ENCODE measurements at places on chromosomes 11 and 22.

GRCh38 chr11:85939099-85940015, 84.2 kb downstream of the CCDC83 start:
- DNase-seq = no peak

- DNase-seq = no peak
Measured at GRCh38 chr11:117606790-117607189, 190.2 kb downstream of the DSCAML1 start.

DNA sequence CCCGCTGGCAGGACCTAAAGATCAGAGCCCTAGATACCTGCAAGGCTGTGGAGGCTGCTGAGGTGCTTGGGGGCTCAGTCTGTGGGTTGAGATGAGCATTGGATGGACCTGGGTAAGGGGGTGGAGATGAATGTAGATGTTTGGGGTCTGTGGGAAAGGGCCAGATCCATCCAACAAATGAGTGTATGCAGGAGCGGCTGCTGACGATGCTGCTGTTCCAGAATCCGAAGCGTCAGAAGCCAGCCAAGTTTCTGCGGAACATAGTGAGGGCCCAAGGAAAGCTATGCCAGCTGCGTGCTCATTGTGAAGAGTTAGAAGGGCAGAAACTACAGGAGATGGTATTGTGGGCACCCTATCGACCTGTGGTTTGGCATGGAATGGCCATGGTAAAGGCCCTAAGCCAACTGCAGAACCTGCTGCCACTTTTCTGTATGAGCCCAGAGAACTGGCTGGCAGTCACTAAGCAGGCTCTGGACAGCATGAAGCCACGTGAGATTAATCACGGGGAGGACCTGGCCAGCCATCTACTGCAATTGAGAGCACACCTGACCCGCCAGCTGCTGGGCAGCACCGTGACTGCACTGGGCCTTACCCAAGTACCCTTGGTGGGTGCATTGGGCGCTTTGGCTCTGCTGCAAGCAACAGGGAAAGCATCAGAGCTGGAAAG, 36.6 kb downstream of the RRP8 start:
- no peak for DNase-seq

DNA sequence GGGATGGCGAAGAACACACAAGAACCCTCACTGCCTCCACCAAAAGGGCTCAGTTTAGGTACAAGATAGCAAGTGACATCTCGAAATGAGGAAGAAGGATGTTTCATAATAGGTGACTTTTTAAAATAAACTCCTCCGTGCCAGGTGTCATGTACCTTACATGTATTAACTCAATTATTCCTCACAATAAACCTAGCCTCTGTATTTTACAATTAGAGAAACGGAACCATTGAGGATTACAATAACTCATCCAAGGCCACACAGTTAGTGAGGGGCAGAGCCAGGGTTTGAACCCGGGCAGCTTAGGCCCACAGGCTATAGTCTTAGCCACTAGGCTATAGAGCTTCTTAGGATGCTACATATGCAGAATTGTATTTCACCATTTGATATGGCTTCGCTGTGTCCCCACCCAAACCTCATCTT, 965 bp upstream of the PAMR1 start:
- DNase-seq = no peak

DNA sequence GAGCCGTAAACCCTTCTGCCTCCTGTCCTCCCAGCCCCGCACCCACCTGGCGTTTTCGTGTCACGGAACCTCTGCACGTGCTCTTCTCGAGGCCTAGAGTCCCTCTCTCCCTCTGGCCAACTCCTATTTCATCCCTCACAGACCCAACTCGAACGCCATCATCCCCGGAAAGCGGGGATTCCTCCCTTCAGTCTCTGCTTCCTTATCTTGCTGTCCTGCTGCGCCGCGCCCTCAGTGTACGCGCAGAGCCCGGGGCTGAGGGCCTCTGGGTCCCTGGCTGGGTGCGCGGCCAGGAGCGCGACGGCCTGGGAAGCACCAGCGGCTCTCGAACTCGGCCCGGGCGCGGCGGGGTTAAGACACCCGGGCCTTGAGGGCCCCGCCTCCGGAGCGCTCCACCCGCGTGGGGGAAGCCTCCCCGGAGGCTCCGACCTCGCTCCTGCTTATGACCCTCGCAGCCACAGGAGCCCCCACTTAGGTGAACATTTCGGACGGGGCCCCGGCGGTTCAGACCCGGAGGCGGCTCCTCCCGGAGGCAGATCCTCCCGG, 398 bp upstream of the ATG16L2 start:
- no peak for DNase-seq

GRCh38 chr11:82996966-82997606, 74.6 kb downstream of the RAB30 start:
- no peak for DNase-seq

- no peak for DNase-seq
Measured at GRCh38 chr11:59182457-59183151, 10.7 kb downstream of the DTX4 start.

DNA sequence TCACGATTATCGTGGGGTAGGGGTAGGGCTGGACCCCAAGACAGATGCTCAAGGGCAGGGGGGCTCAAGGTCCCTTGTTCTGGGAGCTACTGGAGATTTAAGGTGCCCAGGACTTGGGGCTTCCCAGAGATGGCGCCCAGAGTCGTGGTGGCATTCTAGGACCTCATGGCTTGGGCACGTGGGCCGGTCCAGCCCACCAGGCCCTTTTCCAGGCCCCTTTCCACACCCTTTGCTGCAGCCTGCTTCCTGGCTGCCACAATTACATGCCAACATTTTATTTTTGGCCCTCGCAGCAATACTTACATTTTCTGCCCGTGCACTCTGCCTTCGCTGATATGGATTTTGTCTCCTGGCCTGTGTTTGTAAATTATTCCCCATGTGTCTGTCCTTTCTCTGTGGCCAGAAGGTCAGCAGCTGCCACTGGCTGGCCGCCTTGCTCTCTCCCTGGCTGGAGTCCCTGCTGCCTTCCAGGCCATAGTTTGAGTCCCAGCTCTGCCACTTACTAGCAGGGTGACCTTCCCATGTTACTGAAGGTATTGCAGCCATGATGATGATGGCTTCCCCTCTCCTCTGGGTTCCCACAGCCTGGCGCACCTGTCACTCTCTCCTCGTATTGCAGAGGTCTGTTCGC, 11.2 kb downstream of the MB start:
- no peak for DNase-seq

- DNase-seq = no peak
Measured at GRCh38 chr11:30567120-30567519, 19.0 kb downstream of the MPPED2 start.

GRCh38 chr11:130771708-130772107, 144.6 kb downstream of the SNX19 start:
- DNase-seq = no peak

DNA sequence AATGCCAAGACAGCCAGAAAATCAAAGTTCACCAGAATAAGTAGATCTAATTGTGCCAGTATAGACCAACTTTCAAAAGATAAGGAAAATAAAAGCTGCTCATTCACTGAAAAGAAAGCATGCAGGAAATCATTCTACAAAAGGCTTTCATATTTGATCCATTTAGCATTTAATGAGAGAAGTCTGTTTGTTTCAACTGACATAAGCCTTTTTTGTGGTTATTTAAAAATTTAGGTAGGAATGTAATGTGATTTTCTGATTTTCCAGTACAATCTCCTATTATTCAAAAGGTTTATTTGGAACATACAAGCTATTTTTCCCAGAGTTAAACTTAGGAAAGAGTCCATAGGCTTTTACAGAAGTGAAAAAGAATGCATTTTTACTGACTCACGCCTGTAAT, 92.7 kb downstream of the SBF2 start:
- DNase-seq = no peak

DNA sequence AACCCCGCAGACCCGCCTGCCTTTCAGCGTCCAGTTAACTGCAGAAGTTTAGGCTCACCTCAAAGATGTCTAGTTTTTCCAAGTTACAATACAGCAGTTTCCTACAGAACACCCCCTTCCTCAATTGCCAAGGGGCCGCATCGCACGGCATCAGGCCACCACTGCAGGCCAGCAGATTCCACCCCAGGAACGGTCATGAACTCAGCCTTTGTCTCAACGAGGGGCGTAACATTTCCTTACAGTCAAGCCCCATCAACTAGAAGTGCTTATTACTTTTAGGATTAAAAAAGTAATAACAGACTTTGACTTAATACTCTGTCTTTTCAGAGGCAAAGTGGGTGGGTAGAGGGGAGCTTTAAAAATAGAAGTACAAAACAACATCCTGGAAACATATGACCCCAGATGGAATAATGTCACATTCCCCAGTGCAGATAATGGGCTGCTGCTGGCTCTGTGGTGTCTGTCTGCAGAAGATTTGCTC, 36.3 kb downstream of the PPP2R1B start:
- DNase-seq = no peak

DNA sequence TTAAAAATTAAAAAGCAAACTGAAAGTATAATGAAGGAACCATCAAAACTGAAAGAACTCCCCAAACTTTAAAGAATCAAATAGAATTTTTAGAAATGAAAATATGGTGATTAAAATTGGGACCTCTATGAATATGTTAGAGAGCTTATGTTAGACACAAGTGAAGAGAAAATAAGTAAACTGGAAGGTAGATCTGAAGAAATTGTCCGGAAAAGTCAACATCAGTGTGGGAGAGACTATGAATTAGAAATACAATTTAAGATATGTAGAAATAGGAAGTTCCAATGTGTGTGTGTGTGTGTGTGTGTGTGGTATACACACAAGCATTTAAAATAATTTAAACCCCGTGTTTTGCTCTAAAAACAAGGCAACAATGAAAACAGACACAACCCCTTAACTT, 4.9 kb upstream of the OR8B4 start:
- DNase-seq = no peak

DNA sequence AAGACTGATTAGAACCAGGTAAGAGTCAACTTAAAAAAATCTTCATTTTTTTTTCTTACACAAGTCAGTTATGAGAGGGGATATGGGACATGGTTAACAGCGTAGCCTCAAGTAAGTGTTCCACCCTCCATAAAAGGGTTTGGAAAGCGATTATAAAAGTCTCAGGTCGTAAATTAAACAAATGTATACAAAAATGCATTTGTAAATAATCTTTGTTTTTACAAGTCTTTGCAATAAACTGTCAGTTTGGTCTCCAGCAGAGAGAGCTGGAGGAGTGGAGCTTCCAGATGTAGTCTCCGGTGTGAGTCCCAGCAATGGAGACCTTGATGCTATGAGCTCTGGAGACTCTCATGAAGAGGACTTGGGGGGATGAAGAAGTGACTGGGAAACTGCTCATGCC, 99.8 kb upstream of the TP53AIP1 start:
- DNase-seq = no peak

DNA sequence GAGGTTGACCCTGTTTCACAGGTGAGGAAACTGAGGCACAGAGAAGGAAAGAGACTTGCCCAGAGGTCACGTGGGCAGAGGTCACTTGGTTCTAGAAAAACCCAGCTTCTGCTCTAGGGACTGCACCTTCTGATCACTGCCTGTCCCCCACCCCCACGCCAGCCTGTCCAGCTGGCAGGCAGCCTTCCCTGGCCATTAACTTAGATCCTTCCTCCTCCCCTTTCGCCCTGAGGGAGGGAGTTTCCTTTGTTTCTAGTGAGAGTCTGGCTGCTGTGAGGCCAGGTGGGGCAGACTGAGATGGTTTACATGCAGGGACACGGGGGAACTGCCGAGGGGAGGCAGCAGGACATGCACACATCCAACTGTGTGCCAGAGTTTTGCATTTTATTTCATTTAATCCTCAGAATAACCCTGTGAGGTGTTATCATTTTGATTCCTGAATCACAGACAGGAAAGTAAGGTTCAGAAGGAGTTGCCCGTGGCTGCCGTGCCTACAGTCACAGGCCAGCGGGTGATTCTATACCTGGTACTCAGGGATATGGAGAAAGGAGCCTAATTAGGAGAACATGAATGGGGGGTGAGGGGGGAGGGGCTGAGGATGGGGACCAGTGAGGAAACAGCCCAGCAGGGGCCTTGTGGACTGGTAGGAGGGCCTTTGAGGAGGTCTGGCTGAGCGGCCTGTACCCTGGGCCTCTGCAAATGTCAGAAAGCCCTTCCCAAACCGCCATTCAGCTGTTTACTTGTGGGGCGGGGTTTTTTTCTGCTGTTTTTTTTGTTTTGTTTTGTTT, 3.4 kb downstream of the FAM83F start:
- DNase-seq = no peak

DNA sequence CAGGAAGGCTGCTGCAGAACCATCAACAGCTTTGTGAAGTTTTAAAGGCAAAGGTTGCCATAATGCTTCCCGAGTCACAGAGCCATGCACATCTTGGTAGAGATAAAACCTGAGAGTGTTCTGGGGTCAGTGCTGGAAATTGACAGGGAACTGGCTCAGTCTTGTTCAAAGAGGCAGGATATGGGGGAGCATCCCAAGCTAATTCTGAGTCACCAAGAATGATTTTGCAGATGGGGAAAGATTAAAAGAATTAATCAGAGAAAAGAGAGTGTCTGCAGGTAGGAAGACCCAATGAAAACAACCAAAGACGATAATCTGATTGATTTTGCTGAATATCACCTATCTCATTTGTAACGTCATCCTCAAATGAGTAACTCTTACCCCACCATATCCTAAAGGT, 99.9 kb upstream of the CD44 start:
- DNase-seq = no peak

DNA sequence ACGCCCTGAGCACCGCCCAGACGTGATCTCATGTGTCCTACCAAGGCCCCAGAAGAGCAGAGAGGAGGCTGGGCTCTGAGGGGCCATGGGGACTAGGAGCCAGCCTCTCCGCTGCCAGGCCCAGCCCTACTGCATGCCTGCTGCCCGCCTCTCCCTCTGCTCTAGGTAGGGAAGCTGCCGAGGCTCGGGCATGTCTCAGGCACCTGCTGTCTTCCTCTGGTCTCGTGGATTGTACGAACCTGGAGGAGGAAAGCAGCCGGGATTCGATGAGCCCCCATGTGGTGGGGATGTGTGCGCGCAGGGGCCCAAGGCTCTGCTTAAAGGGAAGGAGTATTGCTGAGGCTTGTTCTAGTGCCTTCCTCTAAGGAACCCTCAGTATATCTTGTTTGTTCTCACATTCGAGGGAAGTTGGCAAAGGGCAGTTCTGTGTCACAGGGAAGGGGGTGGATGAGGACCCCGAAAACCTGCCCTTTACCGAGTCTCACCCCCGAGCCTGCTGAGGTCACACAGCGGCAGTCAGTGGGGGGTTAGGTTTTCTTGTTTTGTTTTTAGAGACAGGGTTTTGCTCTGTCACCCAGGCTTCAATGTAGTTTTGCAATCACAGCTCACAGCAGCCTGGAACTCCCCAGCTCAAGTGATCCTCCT, 21.2 kb downstream of the DAGLA start:
- DNase-seq = no peak

GRCh38 chr11:37087650-37088572, 489.9 kb upstream of the RAG2 start:
- no peak for DNase-seq

- DNase-seq = no peak
Measured at GRCh38 chr11:105799728-105800462, 190.0 kb downstream of the GRIA4 start.

GRCh38 chr11:69892986-69893555, 73.9 kb upstream of the FGF3 start:
- no peak for DNase-seq

DNA sequence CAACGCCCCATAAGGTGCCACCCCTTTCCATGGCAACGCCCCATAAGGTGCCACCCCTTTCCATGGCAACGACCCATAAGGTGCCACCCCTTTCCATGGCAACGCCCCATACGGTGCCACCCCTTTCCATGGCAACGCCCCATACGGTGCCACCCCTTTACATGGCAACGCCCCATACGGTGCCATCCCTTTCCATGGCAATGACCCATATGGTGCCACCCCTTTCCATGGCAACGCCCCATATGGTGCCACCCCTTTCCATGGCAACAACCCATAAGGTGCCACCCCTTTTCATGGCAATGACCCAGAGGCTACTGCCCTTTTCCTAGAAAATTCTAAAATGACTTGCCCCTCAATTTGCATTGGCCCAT, 72.1 kb downstream of the BRD1 start:
- DNase-seq = no peak

GRCh38 chr11:45213717-45214116, 67.3 kb downstream of the PRDM11 start:
- no peak for DNase-seq

Measured in non-pigmented ciliary epithelial cell (primary cell).